ENCODE measurements at places on chromosomes 16 and 17.

DNA sequence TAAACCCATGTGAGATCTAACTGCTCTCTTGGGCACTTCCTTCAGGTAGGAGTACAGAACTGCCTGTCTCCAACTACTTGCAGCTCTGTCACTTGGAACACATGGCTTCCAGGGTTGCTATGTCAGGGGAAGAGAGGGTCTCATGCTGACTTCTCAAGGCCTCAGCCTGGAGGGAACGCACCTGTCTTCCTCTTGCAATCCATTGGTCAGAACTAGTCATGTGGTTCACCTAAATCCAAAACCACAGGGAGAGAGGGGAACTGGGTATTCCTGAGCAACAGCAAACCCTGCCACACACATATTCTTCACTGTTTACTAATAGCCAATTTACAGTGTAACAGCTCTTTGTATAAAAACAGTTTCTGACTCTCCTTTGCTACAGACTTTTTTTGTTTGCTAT is 206.1 kb downstream of the KCNJ2 start:
- DNase-seq = no peak

- DNase-seq = no peak
Observed at GRCh38 chr16:57303910-57304168, 19.4 kb upstream of the PLLP start.

GRCh38 chr16:25747160-25747758 is 55.5 kb downstream of the HS3ST4 start:
- DNase-seq = peak; percentile 2

DNA sequence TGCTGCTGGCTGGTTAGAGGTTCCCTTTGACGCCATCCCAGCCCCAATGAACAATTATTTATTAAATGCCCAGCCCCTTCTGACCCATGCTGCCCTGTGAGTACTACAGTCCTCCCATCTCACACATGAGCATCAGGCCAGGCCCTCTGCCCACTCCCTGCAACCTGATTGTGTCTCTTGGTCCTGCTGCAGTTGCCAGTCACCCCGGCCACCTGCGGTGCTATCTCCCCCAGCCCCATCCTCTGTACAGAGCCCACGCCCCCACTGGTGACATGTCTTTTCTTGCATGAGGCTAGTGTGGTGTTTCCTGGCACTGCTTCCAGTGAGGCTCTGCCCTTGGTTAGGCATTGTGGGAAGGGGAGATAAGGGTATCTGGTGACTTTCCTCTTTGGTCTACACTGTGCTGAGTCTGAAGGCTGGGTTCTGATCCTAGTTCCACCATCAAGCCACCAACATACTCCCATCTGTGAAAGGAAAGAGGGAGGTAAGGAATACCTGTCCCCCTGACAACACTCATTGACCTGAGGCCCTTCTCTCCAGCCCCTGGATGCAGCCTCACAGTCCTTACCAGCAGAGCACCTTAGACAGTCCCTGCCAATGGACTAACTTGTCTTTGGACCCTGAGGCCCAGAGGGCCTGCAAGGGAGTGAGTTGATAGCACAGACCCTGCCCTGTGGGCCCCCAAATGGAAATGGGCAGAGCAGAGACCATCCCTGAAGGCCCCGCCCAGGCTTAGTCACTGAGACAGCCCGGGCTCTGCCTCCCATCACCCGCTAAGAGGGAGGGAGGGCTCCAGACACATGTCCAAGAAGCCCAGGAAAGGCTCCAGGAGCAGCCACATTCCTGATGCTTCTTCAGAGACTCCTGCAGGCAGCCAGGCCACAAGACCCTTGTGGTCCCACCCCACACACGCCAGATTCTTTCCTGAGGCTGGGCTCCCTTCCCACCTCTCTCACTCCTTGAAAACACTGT is 11.3 kb downstream of the CX3CL1 start:
- no peak for DNase-seq

- no peak for DNase-seq
Observed at GRCh38 chr17:62112229-62112628, 47.2 kb upstream of the MED13 start.

GRCh38 chr17:1919201-1919600 is 89.4 kb downstream of the RPA1 start:
- no peak for DNase-seq

DNA sequence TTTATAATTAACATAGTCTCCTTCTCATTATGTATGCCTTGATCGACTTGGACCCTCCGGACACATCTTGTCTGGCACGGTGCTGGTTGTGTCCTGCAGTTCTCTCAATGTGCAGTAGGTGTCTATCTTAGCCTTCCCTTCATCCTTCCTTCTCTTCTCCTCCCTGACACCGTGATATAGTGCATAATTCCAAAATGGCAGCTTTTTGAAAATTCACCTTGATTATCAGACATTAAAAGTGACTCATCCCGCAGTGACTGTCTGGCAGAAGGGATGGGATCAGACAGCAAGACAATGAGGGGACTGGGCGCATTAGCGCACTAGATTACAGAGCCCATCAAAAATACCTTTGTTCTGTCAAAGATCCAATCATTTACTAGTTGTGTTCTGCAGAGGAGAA is 70.0 kb upstream of the PMFBP1 start:
- DNase-seq = peak; percentile 28

- DNase-seq = no peak
Observed at GRCh38 chr17:31857920-31858641, 963 bp downstream of the COPRS start.

GRCh38 chr17:27520491-27521185 is 64.4 kb downstream of the KSR1 start:
- no peak for DNase-seq

GRCh38 chr16:82655072-82655714 is 28.4 kb downstream of the CDH13 start:
- DNase-seq = no peak

- no peak for DNase-seq
Observed at GRCh38 chr17:19590912-19591551, 57.4 kb downstream of the SLC47A1 start.

- no peak for DNase-seq
Observed at GRCh38 chr17:39104046-39104445, 47.4 kb downstream of the PLXDC1 start.

- DNase-seq = no peak
Observed at GRCh38 chr17:82583720-82584234, 64.2 kb downstream of the FOXK2 start.

- peak; percentile 34 for DNase-seq
Observed at GRCh38 chr17:73644145-73645049, at the start of gene SDK2. Gene SDK2, minus strand, starts transcription at chr17:73644445. Its CDS starts 357 bp downstream, at chr17:73644088.

DNA sequence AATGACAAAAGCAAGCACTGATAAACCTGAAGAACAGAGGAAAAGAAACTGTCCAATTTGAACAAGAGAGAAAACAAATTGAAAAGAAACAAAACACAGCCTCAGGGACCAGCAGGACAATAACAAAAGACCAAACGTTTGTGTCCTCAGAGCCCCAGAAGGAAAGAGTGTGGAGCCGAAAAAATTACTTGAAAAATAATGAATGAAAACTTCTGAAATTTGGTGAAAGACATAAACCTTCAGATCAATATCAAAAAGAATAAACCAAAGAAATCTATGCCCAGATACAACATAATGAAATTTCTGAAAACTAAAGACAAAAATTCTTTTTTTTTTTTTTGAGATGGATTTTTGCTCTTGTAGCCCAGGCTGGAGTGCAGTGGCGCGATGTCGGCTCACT is 45.6 kb downstream of the CCDC57 start:
- DNase-seq = no peak

GRCh38 chr17:41987642-41988041 is 21.0 kb downstream of the CNP start:
- DNase-seq = no peak

DNA sequence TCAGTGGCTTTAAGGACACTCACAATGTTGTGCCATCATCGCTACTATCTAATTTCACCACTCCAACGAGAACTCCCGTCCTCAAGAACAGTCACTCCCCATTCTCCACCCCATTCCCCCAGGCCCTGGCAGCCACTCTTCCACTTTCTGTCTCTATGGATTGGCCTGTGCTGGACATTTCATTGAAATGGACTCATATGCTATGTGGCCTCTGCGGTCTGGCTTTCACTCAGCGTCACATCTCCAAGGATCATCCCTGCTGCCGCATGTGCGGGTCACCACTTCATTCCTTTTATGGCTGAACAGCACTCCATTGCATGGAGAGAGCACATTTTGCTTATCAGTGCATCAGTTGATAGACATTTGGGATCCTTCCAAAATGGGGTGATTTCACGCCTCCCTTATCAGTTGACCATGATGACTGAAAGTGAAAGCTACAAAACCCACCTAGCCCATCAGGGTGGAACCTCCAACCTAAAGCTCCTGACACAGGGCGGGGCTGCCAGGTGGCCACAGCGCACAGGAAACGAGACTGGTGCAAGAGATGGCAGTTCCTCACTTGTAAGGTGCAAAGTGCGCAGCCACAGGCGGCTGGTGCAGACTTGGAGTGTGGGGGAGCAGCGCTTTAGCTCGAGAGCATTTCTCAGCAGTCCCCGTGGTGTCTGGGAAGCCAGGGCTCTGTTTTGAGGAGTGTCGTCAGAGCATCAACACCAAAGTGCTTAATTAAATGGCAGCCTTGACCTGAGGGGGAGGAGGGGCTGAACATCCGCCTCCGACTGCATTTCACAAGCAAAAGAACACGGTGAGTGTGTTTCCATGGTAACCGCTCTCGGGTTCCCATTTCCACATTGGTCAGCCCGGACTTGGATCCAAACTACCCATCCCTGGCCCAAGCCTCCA is 23.8 kb downstream of the COTL1 start:
- no peak for DNase-seq

- no peak for DNase-seq
Observed at GRCh38 chr17:49442041-49442440, 27.4 kb upstream of the PHB1 start.

DNA sequence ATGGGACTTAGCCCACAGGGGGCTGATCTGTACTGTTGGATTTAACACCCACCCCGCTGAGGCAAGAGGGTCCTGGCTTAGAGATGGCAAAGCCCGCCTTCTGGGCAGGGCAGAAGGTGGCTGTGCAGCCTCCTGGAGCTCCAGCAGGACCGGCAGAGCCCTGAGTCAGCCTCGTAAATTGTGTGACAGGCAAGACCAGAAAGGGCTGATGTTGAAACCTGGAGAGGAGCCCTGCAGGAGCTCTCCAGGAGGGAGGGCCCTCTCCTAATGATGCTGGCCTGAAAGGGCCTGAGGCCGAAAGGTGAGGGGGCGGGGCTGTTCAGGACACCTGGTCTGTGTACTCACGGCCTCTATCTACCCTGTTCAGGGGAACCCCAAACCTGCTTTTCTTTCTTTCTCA is 22.5 kb upstream of the MYO15B start:
- DNase-seq = no peak

GRCh38 chr16:81440888-81441761 is 3.5 kb upstream of the CMIP start:
- no peak for DNase-seq

DNA sequence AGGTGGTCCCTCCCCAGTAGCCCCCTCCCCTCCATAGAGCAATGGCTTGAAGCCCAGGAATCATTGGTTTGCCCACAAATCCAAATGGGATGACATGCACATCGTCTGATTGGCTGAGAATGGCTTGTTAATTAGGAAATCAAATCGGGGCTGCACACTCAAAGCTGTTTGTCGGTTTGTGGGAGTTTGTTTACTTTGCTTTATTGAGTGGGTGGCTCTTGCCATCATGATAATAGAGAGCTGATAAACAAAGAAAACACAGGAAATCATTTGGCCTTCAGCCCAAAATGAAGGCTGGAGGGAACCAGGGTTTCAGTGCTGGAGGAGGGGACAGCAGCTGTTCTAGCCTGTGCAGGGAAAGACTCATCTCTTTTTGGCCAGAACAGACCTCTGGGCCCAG is 316.3 kb downstream of the CBLN1 start:
- no peak for DNase-seq

DNA sequence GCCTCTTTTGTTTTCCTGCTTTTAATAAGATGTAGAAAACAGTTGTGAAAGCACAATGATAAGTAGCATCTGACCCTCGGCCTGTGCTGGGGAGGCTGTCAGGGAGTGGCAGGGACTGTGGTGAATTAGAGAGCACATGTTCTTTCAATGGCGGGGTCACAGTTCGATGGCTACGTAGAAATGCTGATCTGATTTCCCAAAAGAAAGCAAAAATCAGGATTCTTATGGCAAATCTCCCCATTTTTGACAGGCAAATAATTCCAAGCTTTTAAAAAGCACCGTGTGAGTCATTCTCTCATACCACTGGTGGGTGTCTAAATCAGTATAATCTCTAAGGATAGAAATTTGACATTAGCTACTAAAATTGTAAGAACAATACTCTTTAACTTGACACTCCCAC is 4.2 kb upstream of the MAPK7 start:
- no peak for DNase-seq

- DNase-seq = peak; percentile 76
Observed at GRCh38 chr17:11935734-11936406, 61.4 kb downstream of the ZNF18 start.

DNA sequence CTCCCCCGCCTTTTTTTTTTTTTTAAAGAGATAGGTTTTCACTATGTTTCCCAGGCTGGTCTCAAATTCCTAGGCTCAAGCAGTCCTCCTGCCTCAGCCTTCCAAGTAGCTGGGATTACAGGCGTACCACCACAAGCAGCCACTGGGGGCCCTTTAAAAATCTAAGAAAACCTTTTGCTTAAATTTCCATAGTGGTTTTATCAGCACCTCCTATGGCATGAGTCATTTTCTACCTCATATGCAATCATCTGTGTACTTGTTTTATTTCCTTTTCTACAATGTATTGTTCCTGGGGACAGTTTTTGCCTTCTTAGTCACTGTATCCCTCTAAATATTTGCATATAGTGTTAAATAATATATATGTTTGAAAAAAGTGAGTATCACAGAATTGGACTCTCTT is 29.2 kb downstream of the GNA13 start:
- DNase-seq = no peak

- no peak for DNase-seq
Observed at GRCh38 chr16:1057252-1057932, 15.2 kb upstream of the SSTR5 start.

GRCh38 chr17:70752966-70753467 is 583.7 kb downstream of the KCNJ2 start:
- DNase-seq = no peak

- no peak for DNase-seq
Observed at GRCh38 chr16:87057951-87058560, 259.1 kb downstream of the C16orf95 start.

GRCh38 chr16:16109453-16110110 is 113.7 kb downstream of the ABCC6 start:
- no peak for DNase-seq

DNA sequence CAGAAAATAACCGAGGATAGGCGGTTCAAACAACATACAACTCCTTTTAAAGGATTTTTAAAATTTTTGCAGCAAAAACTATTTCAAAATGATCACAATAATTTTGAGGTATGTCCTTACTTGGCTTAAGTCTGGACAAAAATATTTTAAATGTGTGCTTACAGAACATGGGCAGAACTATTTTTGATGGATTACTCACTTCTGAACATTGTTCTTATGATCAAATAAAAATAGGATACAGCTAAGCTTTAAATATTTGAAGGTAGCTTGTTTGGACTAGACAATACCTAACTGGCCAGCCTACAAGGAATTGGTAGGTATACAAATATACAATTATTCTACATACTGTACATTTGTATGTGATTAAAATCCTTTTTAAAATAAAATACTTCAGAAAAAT is 14.3 kb upstream of the INTS2 start:
- DNase-seq = no peak

- DNase-seq = no peak
Observed at GRCh38 chr17:43341715-43342588, 56.8 kb upstream of the ARL4D start.

- DNase-seq = no peak
Observed at GRCh38 chr17:2872282-2872681, 76.0 kb downstream of the RAP1GAP2 start.

GRCh38 chr16:71880176-71880575 is 3.8 kb downstream of the ZNF821 start:
- no peak for DNase-seq
